ENCODE measurements at places on chromosomes 5 and 9.

GRCh38 chr9:114902786-114903524 lies 27.4 kb downstream of the TNFSF8 start:
- peak overlapping the region; percentile 68 for H3K27ac ChIP-seq
- no peaks in the 10 kb centered on the region for H3K36me3 ChIP-seq
- DNase-seq, result peak; percentile 35
- H3K4me1 ChIP-seq, result peaks cover 34% of the 10 kb centered on the region
- H3K27me3 ChIP-seq, result no peaks in the 10 kb centered on the region
- H3K4me3 ChIP-seq, result peak overlapping the region; percentile 17

GRCh38 chr9:83154087-83154736 lies 91.3 kb upstream of the RASEF start:
- no peak overlapping the region for H3K27ac ChIP-seq
- no peaks in the 10 kb centered on the region for H3K27me3 ChIP-seq
- no peak for DNase-seq

GRCh38 chr9:81479573-81479972 lies 209.8 kb downstream of the TLE1 start:
- H3K4me3 ChIP-seq, result no peak overlapping the region
- H3K4me1 ChIP-seq, result no peaks in the 10 kb centered on the region
- H3K27ac ChIP-seq, result no peak overlapping the region
- H3K36me3 ChIP-seq, result no peaks in the 10 kb centered on the region
- no peaks in the 10 kb centered on the region for H3K27me3 ChIP-seq

- no peaks in the 10 kb centered on the region for H3K36me3 ChIP-seq
- no peaks in the 10 kb centered on the region for H3K4me1 ChIP-seq
- H3K27ac ChIP-seq, result no peak overlapping the region
- H3K4me3 ChIP-seq, result no peak overlapping the region
- no peaks in the 10 kb centered on the region for H3K27me3 ChIP-seq
- no peak for DNase-seq
These were observed 200.4 kb downstream of the ARRDC3 start for GRCh38 chr5:91182763-91183162.

DNA sequence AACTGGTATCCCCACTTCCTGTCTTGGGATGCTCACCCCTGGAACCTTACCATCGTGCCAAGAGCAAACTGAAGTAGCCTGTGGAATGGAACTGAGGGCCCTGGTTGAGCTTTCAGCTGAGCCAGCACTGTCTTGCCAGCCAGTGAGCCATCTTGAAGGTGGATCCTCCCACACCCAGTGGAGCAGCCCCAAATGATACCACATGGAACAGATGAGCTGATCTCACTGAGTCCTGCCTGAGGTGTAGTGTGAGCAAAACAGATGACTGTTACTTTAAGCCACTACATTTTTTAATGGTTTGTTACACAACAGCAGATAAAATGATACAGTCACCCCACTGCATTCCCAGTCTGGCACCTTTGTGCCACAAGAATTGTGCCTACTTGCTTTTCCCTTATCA lies 2.2 kb upstream of the PCYOX1L start:
- H3K4me1 ChIP-seq, result peaks cover 42% of the 10 kb centered on the region
- H3K36me3 ChIP-seq, result peaks cover 50% of the 10 kb centered on the region
- no peaks in the 10 kb centered on the region for H3K27me3 ChIP-seq
- no peak overlapping the region for H3K27ac ChIP-seq
- no peak overlapping the region for H3K4me3 ChIP-seq
- DNase-seq, result no peak

- peaks cover 13% of the 10 kb centered on the region for H3K36me3 ChIP-seq
- no peaks in the 10 kb centered on the region for H3K27me3 ChIP-seq
- H3K27ac ChIP-seq, result peak overlapping the region; percentile 45
- H3K4me3 ChIP-seq, result peak overlapping the region; percentile 25
These were observed 47.6 kb downstream of the THBS4 start for GRCh38 chr5:80082731-80083100.

DNA sequence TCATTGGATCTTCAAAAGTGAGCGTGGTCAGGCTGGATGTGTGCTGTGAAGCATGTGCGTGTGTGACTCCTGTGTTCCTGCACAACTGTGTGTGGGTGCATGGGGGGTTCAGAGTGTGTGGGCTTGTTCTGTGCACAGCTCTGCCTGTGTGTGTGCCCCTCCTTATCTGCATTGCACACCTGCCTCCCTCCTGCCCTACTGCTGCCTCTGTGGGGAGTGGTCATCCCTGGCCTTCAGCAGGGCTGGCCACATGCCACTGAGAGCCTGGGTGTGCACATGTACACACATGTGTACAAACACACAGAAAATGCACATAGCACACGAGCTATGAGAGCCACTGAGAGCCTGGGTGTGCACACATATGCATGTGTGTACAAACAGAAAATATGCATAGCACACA lies 92.1 kb downstream of the CACNA1B start:
- no peaks in the 10 kb centered on the region for H3K36me3 ChIP-seq
- H3K4me1 ChIP-seq, result no peaks in the 10 kb centered on the region
- H3K4me3 ChIP-seq, result no peak overlapping the region
- DNase-seq, result no peak
- peaks cover 58% of the 10 kb centered on the region for H3K27me3 ChIP-seq

DNA sequence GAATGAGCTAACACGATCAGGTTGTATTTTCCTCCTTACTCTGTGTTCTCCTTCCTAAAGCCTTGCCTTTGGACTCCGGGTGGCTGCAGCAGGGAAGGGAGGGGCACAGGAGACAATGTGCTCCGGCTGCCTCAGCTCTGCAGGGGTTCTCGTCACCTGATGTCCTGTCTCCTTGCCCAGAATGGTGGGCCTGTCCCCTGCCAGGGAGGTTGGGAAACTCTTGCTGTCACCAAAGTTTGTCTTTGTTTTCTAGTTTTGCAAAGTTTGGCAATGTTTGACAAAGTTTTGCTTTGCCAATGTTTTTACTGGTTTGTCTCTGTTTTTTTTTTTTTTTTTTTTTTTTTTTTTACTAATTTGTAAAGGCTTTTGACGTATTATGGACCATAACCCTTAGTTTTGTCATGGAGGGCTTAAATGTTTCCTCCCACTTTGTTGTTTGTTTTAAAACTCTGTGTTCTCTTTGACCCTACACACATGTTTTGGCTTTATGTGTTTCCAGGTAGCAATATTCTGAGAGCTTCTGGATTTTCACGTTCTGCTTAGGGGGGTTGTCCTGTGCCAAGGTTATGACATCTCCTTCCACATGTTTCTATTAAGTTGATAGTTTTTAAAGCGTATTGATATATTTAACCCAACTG lies 49.3 kb downstream of the GADD45G start:
- no peaks in the 10 kb centered on the region for H3K4me1 ChIP-seq
- H3K27ac ChIP-seq, result no peak overlapping the region
- H3K27me3 ChIP-seq, result no peaks in the 10 kb centered on the region

- H3K36me3 ChIP-seq, result no peaks in the 10 kb centered on the region
- DNase-seq, result no peak
- no peaks in the 10 kb centered on the region for H3K27me3 ChIP-seq
- no peaks in the 10 kb centered on the region for H3K4me1 ChIP-seq
- H3K27ac ChIP-seq, result no peak overlapping the region
These were observed 119.4 kb upstream of the ACO1 start for GRCh38 chr9:32265037-32265436.

DNA sequence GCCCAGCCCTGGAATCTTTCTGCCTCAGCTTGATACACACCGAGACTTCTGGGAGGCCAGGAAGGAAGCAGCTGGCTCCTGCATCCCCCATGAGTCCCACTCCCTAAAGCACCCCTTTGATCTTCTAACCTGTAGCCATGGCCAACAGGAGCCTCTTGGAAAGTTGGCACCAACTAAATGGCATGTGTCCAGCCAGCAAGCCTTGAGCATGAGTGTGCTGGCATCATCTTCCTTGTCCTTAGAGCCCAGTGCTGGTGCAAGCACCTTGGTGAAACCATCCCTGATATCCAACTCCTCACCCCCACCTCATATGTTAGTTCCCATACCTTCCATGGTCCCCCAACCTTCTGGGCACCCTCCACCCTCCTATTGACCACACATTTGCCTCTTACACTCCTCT lies 130.4 kb downstream of the CRB2 start:
- no peak overlapping the region for H3K4me3 ChIP-seq
- H3K27ac ChIP-seq, result no peak overlapping the region

GRCh38 chr9:70491426-70492318 lies 77.2 kb upstream of the KLF9 start:
- H3K4me3 ChIP-seq, result no peak overlapping the region
- H3K4me1 ChIP-seq, result no peaks in the 10 kb centered on the region
- H3K27me3 ChIP-seq, result peaks cover 9% of the 10 kb centered on the region
- no peak overlapping the region for H3K27ac ChIP-seq
- DNase-seq, result no peak

DNA sequence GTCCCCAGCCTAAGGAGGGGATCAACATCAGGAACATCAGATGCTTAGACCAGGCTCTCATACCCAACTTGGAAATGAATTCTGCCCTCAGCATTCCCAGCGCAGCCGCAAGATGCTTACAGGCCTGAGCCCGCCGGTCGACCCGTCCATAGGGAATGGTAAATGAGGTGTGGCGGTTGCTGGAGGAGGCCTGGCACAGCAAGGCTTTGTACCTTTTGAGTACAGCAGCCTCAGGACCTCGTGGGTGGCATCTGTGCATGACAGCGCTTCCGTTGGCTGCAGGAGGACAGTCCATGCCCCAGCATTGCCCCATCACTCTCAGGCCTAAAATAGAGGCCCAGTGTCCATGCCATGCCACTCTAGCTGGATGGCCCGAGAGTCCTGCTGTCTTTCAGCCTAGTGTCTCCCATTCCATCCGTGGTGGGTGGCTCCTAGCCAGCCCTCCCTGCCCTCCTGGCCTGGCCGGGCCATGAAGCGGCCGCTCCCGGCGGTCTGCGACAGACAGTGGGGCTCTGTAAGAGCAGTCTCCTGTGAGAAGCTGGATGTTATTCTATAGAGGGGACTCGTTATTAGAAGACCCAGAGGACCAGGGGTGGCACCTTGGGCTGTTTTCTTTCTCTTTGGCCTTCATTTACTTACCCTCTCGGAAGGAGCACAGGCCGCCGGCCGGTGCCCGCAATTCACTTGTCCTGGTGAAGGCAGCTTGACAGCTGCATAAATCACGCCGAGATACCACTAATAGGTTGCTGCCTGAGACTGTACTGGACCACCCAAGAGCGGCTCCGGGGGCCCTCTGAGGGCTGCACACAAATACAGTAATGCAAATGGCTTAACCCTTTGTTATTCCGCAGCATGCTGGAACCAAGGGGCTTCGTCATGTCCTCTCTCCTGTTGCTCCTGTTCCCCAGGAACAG lies 223.5 kb upstream of the TUT7 start:
- peaks cover 7% of the 10 kb centered on the region for H3K27me3 ChIP-seq
- H3K27ac ChIP-seq, result no peak overlapping the region
- H3K4me1 ChIP-seq, result no peaks in the 10 kb centered on the region
- no peak overlapping the region for H3K4me3 ChIP-seq

GRCh38 chr5:154714266-154714986 lies 40.8 kb upstream of the LARP1 start:
- H3K27me3 ChIP-seq, result no peaks in the 10 kb centered on the region
- H3K36me3 ChIP-seq, result no peaks in the 10 kb centered on the region
- no peak overlapping the region for H3K27ac ChIP-seq
- DNase-seq, result no peak
- H3K4me1 ChIP-seq, result no peaks in the 10 kb centered on the region

GRCh38 chr9:96621618-96622017 lies 2.0 kb upstream of the CDC14B start:
- no peak for DNase-seq
- peaks cover 49% of the 10 kb centered on the region for H3K27me3 ChIP-seq
- H3K4me3 ChIP-seq, result no peak overlapping the region
- H3K27ac ChIP-seq, result no peak overlapping the region
- H3K4me1 ChIP-seq, result peaks cover 13% of the 10 kb centered on the region

DNA sequence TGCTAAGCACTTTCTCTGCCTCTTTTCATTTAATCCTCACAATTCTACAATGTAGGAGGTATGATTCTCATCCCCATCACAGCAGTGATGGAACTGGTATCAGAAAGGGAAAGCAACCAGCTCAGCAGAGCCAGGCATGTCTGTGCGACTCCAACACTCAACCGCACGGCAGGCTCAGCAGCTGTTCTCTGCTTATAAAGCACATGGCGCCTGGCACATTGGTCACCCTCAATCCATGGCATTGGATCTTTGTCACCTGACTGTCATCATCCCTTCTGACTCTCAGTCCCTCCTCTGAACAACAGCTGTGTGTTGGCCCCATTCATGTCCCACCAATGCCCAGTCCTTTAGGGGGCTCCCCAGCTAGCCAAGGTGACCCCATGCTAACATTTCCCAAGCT lies 45.1 kb upstream of the HAND1 start:
- H3K27ac ChIP-seq, result no peak overlapping the region
- no peaks in the 10 kb centered on the region for H3K4me1 ChIP-seq
- DNase-seq, result no peak
- no peak overlapping the region for H3K4me3 ChIP-seq
- peaks cover 3% of the 10 kb centered on the region for H3K27me3 ChIP-seq
- H3K36me3 ChIP-seq, result no peaks in the 10 kb centered on the region

- H3K4me3 ChIP-seq, result no peak within 1 kb of the TSS
- no peaks in the 10 kb centered on the region for H3K27me3 ChIP-seq
- H3K36me3 ChIP-seq, result no peaks in the 10 kb centered on the region
- no peak within 1 kb of the TSS for H3K27ac ChIP-seq
- no peaks in the 10 kb centered on the region for H3K4me1 ChIP-seq
These were observed at the start of gene OR13C8 for GRCh38 chr9:104568868-104569267. OR13C8 (plus strand) TSS chr9:104569168; CDS start chr9:104569168, 0 bp downstream.

DNA sequence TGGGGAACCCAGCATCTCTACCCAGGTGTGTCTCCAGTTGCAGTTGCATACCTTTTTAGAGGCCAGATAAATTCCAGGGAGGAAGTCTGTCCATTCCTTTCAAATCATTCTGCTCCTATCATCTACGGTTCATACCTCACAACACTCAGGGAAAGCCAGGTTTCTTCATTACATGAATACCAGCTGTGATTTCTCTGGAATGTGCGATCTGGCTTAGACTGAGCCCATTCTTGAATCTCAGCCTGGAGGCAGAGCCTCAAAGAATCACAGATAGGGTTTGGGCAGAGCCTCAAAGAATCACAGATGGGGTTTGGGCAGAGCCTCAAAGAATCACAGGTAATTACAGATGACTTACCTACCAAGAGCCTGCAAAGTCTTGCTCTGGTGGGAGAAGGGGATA lies 7.2 kb downstream of the P4HA2 start:
- no peak overlapping the region for H3K27ac ChIP-seq
- H3K4me1 ChIP-seq, result no peaks in the 10 kb centered on the region
- H3K27me3 ChIP-seq, result peaks cover 5% of the 10 kb centered on the region
- no peak for DNase-seq

GRCh38 chr5:143605403-143606005 lies 202.0 kb upstream of the NR3C1 start:
- no peak overlapping the region for H3K27ac ChIP-seq
- no peaks in the 10 kb centered on the region for H3K27me3 ChIP-seq
- no peak overlapping the region for H3K4me3 ChIP-seq
- H3K4me1 ChIP-seq, result peaks cover 11% of the 10 kb centered on the region

- no peak for DNase-seq
- no peaks in the 10 kb centered on the region for H3K4me1 ChIP-seq
- no peaks in the 10 kb centered on the region for H3K36me3 ChIP-seq
- no peak overlapping the region for H3K27ac ChIP-seq
These were observed 98.0 kb downstream of the ARL15 start for GRCh38 chr5:54212331-54212730.

GRCh38 chr5:105953616-105954015 lies 1717.1 kb downstream of the EFNA5 start:
- H3K27ac ChIP-seq, result no peak overlapping the region
- H3K27me3 ChIP-seq, result no peaks in the 10 kb centered on the region
- no peaks in the 10 kb centered on the region for H3K4me1 ChIP-seq
- H3K36me3 ChIP-seq, result no peaks in the 10 kb centered on the region
- H3K4me3 ChIP-seq, result no peak overlapping the region
- no peak for DNase-seq

Measured in T-cell (primary cell).